ENCODE measurements at places on chromosomes 5 and 9.
A peak's percentile ranks its signal among the peaks of the same experiment; 100 is the strongest.

DNA sequence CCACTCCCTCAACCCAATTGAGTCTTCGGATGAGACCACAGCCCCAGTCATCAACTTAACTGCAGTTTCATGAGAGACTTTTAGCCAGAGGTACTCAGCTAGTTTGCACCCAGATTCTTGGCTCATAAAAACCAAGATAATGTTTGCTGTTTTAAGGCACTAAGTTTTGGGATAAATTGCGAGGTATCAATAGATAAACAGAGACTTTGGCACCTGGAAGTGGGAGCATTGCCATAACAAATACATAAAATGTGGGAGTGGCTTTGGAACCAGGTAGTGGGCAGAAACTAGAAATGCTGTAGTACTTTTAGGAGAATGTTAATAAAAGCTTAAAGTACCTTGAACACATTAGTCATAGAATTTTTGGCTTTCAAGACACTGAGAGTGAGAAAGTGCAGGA lies 439.8 kb downstream of the SH3GL2 start:
- no peak for DNase-seq

DNA sequence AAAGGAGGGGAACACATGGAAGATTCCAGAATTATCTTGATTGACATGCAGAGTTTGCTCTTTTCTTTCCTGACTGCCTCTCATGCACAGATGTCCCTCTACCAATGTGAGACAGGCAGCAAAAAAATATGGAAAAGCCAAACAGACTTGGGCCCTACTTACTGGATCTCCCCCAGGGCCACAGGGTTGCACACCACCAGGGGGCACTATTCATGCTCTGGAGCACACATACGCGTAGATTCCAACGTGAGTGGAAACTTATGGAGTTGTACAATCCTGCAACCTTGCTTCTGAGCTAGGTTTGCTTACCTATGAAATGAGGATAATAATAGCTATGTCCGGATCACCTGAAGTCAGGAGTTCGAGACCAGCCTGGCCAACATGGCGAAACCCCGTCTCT lies 319.5 kb downstream of the ARHGEF28 start:
- DNase-seq, result peak; percentile 28

DNA sequence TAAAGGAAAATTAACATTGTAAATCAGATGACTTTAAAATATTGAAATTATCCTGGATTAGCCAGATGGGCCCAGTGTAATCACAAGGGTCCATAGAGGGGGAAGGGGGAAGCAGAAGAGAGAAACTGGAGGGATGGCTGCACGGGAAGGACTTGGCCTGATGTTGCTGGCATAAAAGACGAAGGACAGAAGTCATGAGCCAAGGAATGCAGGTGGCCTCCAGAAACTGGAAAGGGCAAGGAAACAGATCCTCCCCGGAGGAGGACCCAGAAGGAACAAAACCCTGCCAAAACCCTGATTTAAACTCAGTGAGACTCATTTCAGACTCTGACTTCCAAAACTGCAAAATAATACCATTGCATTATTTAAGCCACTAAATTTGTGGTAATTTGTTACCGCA lies 100.2 kb downstream of the ADAMTS2 start:
- DNase-seq, result no peak

- no peak for DNase-seq
These were observed 943 bp downstream of the SFXN1 start for GRCh38 chr5:175479125-175479881.

DNA sequence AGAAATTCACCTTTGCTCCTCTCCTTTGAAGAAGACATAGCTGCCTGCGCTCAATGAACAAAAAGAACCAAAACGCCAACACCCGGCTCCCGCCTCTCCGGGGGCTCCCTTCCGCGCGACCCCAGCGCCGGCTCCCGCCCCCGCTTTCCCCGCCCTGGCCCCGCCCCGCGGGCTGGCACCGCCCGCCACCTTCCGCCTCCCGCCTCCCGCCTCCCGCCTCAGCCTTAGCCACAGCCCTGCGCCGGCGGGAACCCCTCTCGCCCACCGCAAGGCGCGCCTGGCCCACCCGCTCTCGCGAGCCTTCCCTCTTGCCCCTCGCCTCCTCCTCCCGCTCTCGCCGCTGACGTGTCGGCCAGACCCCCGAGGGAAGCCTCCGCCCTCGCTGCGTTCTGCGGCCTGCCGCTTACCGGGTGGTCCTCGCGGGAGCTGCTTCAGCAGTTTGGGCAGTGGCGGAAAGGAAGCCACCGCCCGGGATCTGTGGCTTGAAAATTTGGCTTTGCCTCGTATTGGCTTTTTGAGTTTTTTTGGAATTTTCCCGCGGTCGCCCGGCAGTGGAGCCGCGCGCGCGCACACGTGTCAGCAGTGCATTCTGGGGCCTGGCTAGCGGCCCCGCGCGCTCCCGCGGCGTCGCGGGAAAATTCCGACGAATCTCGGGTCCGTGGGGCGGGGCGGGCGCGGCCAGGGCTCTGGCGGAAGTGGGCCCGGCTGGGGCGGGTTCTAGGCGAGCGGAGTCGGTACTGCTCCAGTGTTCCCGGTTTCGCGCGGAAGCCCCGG lies at the start of gene FANCC:
TSS of gene FANCC (minus strand) at position 591 of the 774 bp plus-strand sequence. CDS start 68,418 bp downstream, outside the sequence.
- peak; percentile 94 for DNase-seq

DNA sequence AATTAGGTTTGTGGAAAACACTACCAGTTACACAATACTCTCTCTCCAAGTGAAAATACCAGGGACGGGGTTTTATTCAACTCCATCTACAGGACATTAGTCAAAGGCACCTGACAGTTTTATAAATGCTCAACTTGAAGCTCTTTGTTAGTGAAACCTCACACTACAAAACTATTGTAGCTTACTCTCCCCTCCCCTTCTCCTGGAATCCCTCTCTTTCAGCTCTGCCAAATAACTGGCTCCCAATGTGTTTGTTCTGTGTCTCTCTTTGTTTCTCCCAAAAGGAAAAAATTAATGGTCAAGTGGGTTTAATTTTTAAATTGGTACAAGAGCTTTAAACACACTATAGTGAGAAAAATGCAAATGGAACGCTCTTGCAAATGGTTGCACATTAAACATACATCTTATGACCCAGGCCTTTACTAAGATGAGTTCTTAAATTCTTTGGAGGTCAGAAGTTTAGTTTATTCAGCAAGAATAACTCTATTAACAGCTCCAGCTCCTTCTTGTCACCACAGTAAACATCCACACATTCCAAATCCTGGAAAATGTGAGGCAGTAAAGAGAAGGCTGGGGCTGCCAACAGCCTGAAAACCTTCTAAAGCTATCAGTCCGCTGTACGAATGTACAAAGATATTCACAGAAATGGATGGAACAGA lies 48.4 kb downstream of the ZNF608 start:
- DNase-seq, result no peak

DNA sequence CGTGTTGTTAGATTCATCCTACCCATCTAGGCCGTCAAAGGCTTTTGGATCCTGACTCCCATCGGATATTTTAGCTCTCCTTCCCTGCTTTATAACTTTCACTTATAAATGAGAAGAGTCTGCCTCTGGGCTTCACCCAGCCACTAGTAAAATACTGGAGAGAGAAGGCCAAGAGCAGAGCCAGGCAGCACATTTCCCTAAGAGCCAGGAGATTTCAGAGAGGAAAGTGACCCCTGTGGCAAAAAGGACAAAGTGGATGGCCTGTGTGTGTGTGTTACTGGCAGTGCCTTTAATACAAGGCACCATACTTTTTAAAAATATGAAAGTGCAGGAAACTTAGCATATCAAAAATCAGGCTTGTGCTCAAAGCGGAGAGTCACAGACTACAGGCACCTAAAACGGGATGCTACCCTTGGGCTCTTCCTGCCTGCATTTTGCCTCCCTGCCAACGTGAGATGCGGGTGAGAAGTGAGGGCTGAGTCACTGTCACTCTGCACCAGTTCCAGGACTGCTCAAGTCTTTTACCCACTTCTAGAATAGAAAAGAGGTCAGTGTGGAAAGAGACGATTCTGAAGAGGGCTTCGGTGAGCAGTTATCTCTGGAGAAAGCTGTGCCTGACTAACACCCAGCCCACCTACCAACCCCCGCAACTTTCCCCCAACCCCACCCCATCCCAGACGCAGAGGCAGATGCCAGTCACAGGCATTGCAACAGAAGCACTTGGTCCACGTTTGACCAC lies 15.9 kb downstream of the NFIL3 start:
- DNase-seq, result peak; percentile 54

DNA sequence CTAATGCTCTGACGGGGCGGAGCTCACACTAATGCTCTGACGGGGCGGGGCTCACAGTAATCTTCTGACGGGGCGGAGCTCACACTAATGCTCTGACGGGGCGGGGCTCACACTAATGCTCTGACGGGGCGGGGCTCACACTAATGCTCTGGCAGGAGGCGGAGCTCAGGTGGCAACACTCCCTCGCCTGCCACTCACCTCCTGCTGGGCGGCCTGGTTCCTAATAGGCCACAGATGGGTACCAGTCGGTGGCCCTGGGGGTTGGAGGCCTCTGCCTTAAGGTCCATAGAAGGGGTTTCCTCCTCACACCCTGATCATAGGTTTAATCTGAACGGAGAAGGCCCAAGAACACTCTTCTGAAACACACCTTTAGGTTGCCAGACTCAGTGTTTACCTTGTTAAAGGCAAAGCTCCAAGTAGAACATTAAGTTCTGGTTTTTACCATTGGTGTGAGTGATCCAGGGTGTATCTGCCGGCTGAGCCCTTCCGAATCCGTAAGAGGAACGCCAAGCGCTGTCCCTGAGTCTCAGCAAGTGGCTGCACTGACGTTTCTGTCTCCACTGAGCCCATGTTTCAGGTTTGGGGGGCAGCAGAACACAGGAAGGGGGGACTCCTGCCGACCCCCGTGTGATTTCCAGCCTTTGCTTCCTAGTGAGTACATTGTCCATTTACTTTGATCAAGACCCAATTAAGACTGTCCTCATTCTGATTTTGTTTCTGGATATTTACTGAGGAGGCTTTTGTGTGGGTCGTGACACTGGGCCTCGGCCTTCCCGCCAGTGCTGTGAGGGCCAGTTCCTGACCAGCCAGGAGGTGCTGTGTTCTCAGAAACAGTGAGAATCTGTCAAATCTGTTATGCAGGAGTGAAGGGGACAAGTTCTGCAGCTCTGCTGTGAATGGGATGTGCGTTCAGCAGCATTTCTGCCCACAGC lies 24.6 kb upstream of the LRRC14B start:
- no peak for DNase-seq

DNA sequence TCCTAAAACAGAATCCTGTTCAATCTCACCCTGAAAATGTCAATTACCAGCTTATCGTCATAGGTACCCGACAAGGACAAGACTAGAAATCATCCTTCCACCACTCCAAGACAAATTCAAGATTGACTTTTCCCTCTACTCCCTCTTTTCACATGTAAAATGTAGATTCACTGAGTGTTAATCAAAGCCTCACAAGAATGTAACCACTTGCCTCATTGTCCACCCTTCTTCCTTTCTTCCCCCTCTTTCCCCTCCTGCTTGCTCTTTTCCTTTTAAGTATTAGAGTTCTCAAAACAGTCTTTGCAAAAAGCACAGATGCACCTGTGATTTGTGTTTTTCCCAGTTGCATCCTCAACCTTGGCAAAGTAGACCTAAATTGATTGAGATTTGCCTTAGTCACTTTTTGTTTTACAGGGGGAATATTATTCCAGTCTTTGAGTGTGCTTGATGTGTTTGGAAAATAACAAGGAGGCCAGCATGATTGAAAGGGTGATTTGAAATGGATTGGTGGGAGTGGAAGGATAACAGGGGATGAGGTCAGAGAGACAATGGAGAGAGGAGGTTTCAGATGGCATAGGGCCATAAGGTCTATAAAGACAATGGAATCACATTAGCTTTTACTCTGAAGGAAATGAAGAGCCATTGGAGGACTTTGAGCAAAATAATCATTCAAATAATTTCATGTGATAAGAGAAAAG lies 231.3 kb upstream of the TYRP1 start:
- DNase-seq, result no peak

GRCh38 chr5:123176224-123176937 lies 87.3 kb downstream of the PRDM6 start:
- no peak for DNase-seq

All from NB4 (cell line).